Mesenchymal stem cell (in vitro differentiated cells and primary cell): ENCODE measurements at places on chromosomes 5 and 9.

DNA sequence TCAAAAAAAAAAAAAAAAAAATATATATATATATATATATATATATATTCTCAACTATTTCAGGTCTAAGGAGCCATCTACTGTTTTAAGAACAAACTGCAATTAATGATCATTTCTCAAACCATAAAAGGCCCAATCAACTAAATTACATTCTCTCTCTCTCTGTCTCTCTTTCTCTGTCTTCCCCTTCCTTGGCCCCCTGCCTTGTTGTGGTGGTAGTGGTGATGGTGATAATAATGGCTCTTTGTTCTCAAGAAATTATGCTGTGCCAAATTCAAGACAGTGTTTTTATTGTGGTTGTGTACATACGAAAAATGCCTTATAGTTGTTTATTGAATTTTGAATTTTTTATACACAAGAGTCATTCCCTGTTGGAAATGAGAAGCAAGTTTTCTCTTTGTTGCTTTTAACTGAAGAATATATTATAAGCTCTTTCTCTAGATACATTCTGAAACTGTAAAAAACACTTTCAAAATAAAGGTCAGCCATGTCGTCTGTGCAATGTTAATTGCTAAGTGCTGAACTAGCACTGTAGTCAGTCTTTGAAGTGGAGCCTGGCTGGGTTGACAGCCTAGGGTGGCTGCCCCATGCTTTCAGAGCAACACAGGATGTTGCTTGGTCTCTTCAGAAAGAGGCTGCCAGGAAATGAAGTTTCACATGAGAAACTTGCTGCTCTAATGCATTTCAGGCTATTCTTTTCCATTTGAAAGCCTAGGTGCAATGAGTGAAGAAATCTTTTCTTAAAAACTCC lies 96.0 kb downstream of the HINT1 start:
- no peak for DNase-seq

- DNase-seq, result no peak
Measured at GRCh38 chr5:95557841-95558240, 2.9 kb downstream of the ARSK start.

DNA sequence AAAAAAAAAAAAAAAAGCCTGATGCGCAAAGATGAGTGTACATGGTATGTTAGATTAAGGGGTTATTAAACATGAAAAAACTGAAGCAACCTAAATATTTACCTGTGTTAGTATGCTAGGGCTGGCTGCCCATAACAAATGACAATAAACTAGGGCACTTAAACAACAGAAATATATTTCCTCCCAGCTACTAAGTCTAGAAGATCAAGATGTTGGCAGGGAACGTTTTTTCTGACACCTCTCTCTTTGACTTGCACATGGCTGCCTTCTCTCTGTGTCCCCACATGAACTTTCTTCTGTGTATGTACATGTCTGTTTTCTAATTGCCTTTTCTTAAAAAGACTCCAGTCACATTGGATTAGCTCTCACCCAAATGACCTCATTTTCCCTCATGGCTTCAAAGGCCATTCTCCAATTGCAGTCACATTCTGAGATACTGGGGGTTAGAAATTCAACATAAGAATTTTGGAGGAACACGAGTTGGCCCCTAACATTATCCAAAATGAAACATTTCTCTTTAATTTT lies 694.5 kb downstream of the CDH9 start:
- no peak for DNase-seq

- peak; percentile 88 for DNase-seq
Measured at GRCh38 chr5:123813937-123814624, 302.1 kb downstream of the CSNK1G3 start.

GRCh38 chr9:109602987-109603386 lies 104.9 kb upstream of the PTPN3 start:
- DNase-seq, result no peak

DNA sequence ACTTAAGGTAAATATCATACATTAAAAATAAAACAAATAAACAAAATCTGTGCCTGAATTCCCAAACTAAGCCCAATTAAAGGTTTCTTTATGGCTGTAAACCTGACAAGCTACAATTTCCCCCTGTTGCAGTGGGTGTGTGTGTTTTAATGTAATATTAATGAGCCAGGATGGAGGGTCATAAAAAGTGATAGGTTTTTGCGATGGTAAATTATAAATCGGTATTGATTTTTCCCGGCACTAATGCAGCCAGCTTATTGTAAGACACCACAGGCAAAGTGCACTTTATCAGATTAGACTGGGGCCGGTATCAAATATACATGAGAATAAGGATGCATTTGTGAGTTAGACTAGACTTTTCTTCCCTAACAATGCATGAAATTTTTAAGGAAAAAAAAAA lies 120.4 kb downstream of the EBF1 start:
- DNase-seq, result no peak

DNA sequence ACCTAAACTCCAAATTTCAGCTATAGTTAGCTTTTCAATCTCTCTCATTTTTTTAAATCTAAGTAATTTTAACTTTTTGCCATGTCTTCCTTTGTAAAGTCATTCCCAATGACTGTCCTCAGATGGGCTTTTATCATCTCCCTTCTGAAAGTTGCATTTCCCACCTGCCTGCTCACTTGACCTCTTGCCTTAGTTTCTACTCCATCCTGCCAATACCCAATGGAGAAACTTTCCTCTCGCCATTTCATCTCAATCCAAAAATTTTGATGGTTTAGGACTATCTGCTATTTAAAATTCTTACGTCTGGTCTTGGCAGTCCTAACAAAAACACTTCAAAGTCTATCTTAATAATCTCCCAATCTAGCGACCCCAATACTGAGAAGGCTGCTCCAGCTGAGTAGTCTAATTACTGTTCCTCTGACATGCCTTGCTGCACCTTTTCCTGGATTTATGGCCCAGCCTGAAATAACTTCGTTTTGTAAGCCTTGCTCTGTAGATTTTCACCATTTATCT lies 231.3 kb downstream of the PRR16 start:
- no peak for DNase-seq

- DNase-seq, result no peak
Measured at GRCh38 chr5:132750471-132751230, 3.4 kb downstream of the CCNI2 start.

GRCh38 chr5:110258460-110259216 lies 467.8 kb downstream of the TMEM232 start:
- DNase-seq, result peak; percentile 88

- DNase-seq, result no peak
Measured at GRCh38 chr5:79157305-79157704, 45.7 kb downstream of the BHMT start.

- no peak for DNase-seq
Measured at GRCh38 chr5:9124071-9124470, 421.8 kb downstream of the SEMA5A start.

GRCh38 chr9:12629067-12629466 lies 64.1 kb upstream of the TYRP1 start:
- no peak for DNase-seq

GRCh38 chr5:88238732-88239131 lies 29.9 kb downstream of the TMEM161B start:
- DNase-seq, result no peak

- DNase-seq, result no peak
Measured at GRCh38 chr5:34053571-34054399, 10.8 kb upstream of the C1QTNF3 start.

DNA sequence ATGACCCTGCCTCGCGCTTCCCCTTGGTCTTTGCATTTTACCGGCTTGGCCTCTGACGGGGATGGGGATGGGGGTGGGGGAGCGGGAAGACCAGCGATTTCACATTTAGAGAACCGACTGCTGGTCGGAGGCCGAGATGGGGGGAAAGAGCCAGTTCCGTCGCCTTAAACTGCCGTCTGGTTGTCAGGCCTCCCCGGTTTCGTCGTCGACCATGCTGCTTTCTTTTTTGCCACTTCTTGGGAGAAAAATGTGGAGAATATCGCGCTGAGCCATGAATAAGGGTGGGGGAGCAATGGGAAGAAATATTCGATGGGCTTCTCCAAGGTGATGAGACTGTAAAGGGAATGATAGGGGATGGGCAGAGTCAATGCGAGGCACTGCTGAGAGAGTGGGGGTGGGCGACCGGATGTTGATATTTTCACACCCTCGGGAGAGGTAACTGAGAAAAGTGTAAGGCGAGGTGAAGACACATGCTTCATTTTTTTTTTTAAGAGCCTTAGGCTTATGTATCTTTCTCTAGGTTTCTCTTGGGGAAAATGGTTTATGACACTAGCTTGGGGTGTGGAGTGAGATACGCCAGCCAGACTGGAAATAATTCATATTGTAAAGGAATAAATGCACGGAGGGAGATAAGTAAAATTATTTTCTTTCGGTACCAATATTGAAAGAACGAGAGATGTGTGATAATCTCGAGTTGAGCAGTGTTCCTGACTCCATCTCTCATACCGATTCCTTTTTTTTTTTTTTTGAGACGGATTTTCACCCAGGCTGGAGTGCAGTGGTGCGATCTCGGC lies 1.1 kb downstream of the KIF2A start:
- DNase-seq, result peak; percentile 67

- DNase-seq, result no peak
Measured at GRCh38 chr5:10536931-10537579, 26.8 kb upstream of the ANKRD33B start.

- DNase-seq, result no peak
Measured at GRCh38 chr5:132765311-132766019, 11.6 kb downstream of the SEPTIN8 start.

- peak; percentile 59 for DNase-seq
Measured at GRCh38 chr5:10567781-10568321, 4.0 kb downstream of the ANKRD33B start.

DNA sequence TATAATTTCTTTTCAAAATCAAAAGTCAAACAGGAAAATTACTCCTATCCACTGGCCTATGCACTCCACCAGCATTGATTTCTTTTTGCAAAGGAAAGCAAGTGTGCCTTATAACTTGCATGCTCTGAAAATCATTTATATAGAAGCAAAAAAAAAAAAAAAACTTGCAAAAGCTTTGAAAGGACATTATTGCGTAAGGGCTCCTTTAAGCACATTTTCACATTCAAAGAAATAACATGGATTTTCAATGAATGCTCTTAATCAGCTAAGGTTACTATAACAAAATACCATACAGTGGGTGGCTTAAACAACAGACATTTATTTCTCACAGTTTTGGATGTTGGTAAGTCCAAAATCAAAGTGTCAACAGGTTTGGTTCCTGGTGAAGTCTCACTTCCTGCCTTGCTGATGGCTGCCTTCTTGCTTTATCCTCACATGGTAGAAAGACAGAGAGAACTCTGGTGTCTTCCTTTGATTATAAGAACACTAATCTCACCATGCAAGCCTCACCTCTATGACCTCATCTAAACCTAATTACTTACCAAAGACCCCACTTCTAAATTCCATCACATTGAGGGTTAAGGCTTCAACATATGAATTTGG lies 755.2 kb upstream of the CDH10 start:
- no peak for DNase-seq
